GM18507 (cell line): ENCODE measurements at places on chromosomes 13 and 19.

- DNase-seq = no peak
These were observed at the start of gene HOOK2 for GRCh38 chr19:12774588-12775555. HOOK2 (minus strand) TSS chr19:12775552; CDS start chr19:12775449, 103 bp downstream.

GRCh38 chr13:37141011-37141410 is 35.5 kb upstream of the CSNK1A1L start:
- no peak for DNase-seq

GRCh38 chr13:24684600-24684998 is 4.4 kb downstream of the ATP12A start:
- no peak for DNase-seq

- DNase-seq = no peak
These were observed 1.9 kb downstream of the BBC3 start for GRCh38 chr19:47228937-47229675.

GRCh38 chr19:3575260-3575741 is 2.6 kb downstream of the HMG20B start:
- no peak for DNase-seq

DNA sequence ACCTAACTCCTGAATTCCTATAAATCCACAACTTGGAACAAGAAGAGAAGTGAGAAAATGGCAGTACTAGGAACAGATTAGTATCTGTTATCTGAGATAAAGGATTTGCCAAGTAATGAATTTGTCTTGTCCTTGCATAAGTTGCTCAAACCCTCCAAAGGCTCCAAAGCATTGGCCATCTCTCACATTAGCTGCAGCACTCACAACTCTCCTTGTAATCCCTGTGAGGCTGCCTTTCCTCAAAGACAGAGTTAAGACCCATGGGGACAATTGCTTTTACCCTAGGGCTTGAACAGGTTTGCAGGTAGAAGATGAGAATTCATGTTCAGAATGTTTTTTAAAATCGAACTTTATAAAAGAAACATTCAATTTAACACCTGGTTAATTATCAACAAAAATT is 1702.2 kb downstream of the EFNB2 start:
- no peak for DNase-seq

GRCh38 chr13:68715651-68716050 is 1392.0 kb upstream of the ATXN8OS start:
- no peak for DNase-seq

GRCh38 chr19:57719424-57719823 is 8.0 kb downstream of the ZNF671 start:
- DNase-seq = no peak

DNA sequence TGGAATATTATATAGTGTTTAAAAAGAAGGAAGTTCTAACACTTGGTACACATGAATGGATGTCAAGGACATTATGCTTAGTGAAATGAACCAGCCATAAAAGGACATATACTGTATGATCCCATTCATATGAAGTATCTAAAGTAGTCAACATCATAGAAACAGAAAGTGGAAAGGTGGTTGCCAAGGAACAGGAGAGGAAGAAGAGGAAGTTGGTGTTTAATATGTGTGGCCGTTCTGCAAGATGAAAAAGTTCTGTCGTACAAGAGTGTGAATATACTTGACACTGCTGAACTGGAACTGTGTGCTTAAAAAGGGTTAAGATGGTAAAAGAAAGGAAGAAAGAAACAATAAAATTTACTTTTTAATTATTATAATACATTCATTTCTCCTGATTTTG is 33.1 kb upstream of the C1QTNF9 start:
- no peak for DNase-seq

DNA sequence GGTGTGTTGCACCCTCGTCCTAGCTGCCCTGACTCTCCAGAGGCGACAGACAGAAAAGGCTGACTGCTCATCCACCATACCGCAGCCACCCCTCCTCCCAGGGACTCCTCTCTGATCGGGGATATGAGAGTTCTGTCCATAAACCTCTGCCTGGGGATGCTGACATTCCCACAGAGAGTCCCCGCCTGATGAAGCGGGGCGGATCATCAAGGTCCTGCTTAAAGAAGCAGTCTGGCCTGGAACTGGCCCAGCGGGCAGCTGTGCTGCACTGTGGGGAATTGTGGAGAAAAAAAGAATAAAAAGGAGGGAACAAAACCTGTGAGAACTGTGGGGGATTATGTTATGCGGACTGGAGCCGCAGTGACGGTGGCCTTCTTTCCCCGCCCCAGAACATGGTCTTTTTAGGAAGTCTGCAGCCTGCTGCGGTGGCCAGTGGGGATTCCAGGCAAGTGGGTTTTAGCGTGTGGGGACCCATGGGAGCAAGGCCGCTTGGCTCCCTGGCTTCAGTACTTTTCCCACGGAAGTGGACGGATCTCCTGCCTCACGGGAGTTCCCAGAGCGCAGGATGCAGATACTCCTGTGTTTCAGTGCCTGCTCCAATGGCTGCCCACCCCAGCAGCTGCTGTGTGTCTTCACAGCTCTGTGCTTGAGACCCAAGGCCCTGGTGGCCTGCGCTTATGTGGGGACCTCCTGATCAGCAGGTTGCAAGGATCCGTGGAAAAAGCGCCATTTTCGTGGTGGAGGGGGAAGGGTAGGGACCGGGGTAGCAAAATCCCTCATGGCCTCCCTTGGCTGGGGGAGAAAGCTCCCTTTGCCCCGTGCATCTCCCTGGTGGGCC is 1456.2 kb upstream of the SLC10A2 start:
- no peak for DNase-seq

- no peak for DNase-seq
These were observed 29.8 kb upstream of the KATNAL1 start for GRCh38 chr13:30337061-30337610.

DNA sequence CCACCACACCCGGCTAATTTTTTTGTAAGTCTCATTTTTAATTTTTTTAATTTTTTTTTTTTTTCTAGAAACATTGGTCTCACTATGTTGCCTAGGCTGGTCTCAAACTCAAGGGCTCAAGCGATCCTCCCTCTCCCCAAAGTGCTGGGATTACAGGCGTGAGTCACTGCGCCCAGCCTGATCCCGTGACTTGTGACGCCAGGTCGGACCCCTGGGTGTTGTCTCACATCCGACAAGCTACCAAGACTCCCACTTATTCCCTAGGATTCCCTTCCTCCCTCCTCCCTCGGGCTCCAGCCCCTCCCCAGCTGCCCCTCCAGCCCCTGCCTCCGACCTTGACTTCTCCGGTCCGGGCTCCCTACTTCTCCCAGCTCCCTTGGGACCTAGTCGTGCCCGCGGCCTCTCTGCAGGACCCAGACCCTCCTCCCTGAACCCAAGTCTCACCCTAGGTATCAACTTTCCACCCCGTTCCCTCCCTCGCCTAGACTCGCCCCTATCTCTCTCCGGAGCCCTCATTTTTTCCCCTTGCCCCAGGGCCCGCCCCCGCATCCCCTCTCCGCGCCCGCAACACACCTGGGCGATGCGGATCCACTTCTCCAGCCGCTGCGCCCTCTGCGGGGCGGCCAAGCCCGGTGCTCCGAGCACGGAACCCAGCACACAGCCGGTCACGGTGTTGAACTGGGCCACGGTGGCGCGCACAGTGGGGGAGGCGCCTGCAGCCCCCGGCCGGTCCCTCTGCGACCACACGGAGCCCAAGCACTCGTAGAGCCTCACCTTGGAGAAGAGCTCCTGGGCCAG is 13.1 kb downstream of the RGL3 start:
- no peak for DNase-seq

DNA sequence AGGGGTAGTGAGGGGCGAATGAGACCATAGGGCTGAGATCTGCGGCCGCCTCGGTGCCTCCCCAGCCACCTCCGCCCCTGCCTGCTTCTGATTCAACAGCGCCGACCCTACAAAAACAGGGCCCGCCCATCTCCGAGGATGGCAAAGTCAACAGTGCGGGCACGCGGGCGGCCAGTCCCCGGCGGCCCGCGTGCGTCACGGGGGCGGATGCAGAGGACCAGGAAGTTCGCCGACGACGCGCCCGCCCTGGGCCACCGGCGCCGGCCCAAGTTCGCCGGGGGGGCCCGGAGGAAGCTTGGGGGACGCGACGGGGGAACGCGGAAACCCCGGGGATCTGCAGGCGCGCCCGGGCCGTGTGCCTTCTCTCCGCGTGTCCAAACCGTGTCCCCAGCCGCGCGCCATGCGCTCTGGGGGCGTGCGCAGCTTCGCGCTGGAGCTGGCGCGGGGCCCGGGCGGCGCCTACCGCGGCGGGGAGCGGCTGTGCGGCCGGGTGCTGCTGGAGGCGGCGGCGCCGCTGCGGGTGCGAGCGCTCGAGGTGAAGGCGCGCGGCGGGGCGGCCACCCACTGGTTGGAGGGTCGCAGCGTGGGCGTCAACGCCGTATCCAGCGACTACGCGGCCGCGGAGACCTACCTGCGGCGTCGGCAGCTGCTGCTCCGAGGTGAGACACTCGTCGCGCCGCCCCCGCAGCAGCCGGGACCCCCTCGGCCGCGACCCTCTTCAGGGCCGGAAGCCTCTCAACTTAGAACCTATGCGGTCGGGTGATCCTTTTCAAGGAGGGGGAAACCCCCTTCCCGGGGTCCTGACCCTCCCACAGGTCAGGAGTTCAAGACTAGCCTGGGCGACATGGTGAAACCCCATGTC is 6.8 kb upstream of the ARRDC2 start:
- DNase-seq = peak; percentile 77

DNA sequence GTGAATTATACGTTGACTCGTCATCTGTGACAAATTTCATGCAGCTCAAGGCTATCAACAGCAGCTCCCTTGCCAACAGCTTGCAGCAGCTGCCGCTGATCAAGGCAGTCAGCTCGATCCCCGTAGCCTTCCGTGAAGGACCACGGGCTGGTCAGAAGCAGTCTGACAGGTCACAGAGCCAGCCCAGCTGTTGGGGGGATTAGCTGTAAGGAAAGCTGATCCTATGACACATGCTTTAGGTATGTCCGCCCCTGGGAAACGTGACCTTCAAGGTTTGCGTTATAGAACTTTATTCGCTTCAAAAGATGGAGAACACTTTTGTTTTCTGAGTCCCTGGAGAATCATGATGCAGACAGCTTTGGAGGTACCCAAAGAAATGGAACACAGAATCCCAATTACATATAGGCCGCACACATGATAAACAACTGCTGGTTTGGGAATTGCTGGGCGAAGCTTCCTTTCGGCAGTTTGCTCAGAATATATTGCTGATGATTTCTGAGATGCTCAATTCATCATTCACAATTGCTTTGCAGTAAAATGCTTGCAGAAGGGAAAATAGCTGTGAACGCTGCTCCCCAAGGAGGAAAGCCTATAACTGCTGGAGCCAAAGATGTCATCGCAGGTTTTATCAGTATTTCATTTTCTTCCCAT is 62.6 kb upstream of the USP29 start:
- no peak for DNase-seq

GRCh38 chr13:23793711-23794110 is 95.5 kb downstream of the MIPEP start:
- DNase-seq = no peak

DNA sequence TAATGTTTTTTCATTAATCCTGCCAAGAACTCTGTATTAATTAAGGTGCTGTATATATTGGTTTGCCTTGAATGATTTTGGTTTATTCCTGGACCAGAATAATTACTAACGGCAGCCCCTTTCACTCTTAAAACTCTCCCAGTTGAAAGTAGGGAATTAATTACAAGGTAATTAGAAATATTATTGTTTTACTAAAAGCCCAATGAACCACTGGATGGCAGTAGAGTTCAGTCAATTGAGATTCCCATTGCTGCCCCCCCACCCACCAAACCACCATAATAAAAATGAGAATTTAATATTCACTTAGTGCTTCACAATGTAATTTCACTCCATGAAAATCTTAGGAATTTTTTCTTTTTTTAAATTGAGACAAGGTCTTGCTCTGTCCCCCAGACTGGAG is 13.7 kb downstream of the WBP4 start:
- no peak for DNase-seq

GRCh38 chr19:19535311-19536191 is 2.5 kb upstream of the CILP2 start:
- no peak for DNase-seq

DNA sequence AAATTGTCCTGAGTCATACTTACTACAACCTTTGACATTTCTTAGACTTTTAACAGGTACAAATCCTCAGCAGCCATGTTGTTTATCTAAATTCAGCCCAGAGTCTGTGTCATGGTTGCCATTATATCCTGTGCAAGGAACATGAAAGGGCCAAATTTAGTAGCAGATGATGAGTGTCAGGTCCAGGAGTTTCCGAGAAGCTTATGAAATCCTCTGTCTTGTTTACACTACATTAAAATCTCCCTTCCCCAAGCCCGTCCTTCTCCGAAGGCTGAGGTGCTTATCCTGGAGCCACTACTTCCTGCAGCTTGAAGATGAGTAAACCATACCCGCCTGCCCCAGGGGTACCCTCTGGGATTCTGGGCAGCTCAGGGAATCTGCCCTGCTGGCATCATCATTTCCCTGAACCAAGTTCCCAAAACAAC is 102.6 kb upstream of the SERP2 start:
- DNase-seq = no peak

DNA sequence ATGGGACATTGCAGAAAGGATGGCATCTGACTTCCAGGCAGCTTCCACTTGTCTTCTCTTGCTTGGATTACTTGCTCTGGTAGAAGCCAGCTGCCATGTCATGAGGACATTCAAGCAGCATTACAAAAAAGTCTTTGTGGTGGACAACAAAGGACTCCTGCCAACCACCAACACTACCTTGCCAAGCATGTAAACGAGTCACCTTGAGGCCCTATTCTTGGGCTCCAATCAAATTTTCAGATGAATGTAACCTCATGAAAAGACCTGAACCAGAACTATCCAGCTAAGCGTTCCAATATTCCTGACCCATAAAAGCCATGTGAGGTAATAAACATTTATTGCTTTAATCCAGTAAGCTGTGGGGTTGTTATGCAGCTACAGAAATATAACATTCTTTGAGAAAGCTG is 12.5 kb downstream of the PROSER1 start:
- DNase-seq = no peak

DNA sequence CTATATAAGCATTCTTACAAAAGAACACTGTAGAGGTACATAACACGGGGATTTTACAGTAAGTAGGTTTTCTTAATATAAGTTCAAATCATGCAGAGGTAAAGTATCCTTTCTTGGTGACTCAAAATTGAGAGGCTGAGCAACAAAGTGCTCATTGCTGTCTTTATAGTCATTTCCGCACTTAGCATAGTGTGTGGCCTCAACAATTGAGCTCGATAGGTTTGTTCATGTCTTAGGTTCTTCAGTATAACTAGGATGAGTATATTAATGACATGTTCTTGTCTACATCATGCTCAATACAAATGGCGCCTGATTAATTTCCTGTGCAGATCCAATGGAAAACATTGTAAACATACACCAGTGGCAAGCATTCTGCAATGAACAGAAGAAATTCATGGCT is 1.4 kb downstream of the WDFY2 start:
- DNase-seq = no peak

DNA sequence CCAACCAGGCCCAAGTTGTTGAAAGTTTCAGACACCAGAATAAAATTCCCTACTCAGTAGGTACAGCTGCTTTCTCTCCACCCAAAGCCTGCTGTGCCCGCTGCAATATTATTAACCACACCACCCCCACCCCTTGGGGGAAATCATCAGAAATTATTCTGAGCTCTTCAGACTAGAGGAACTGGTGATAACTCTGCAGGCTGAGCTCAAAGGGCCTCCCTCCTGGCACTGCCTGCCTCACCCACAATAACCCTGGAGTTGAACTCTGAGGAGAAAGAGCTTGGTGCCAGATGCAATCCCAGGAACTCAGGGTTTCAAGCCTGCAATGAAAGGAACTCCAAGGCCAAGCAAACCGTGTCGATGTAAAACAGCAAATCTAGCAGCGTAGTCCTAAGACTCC is 381.7 kb upstream of the ZNF507 start:
- DNase-seq = no peak

GRCh38 chr13:21670006-21670882 is 629 bp upstream of the FGF9 start:
- no peak for DNase-seq

GRCh38 chr19:8204961-8205360 is 4.2 kb upstream of the CERS4 start:
- no peak for DNase-seq

- DNase-seq = no peak
These were observed 14.5 kb upstream of the DOCK9 start for GRCh38 chr13:98992355-98992754.
